ENCODE measurements at places on chromosomes 6 and 20.

- DNase-seq = peak; percentile 85
Observed at GRCh38 chr20:63626424-63627128, at the start of gene GMEB2. Gene GMEB2, minus strand, starts transcription at chr20:63627101. Its CDS starts 7,704 bp downstream, at chr20:63619397.

GRCh38 chr20:58749098-58749769 lies 56.6 kb downstream of the NPEPL1 start:
- DNase-seq = no peak

DNA sequence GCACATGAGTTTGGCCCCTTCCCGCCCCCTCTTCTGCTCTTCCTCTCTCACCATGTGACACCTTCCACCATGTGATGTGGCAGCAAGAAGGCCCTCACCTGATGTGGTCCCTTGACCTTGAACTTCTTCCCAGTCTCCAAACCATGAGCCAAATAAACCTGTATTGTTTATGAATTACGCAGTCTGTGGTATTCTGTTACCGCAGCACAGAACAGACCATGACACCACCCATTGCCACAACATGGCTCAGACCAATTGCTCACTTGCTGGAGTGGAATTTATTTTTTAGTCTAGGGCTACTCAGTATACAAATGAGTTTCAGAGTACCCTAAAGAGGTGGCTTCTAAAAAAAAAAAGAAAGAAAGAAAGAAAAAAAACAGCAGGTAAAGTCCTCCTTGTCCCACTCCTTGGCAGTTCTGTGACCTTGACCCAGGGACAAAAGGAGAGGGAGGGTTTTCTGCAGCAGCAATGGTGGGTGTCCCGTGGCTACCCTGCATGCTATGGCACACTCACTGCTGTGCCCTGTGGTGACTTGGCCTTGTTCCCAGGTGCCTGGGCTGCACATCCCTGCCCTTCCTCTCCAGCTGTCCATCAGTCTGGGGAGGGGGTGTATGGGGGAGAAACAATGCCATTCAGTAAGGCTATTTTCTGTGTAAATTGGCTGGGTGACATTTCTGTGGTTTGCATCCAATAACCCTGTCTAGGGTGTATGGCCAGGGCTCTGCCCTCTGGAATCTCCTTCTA lies 5.4 kb upstream of the VSX1 start:
- peak; percentile 68 for DNase-seq

- DNase-seq = peak; percentile 74
Observed at GRCh38 chr6:7324520-7324919, 11.5 kb upstream of the SSR1 start.

DNA sequence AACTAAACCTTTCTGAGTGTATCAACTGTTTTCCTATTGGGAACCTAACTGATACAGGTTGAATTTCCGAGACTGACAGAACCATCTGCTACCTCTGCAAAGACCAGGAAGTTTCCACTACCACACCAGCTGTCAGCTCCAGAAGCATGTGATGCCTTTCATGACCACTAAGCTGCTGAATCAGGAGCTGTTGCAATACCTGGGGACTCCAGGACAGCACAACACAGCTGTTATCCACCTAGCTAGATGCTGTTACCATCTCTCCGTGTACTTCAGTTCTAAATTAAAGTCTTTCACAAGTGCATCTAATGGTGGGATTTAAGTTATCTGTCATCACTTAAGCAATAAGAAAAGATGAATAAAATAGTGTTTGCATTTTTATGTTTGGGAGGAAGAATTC lies 158.2 kb upstream of the IMPG1 start:
- peak; percentile 41 for DNase-seq

- no peak for DNase-seq
Observed at GRCh38 chr20:19510611-19511010, 247.4 kb upstream of the RIN2 start.

- no peak for DNase-seq
Observed at GRCh38 chr6:166599205-166599604, 12.7 kb upstream of the RAMACL start.

GRCh38 chr6:3800850-3801591 lies 48.2 kb upstream of the FAM50B start:
- DNase-seq = peak; percentile 62

- no peak for DNase-seq
Observed at GRCh38 chr20:46512943-46513844, at the start of gene ZNF334. Gene ZNF334, minus strand, starts transcription at chr20:46513559. Its CDS starts 1,457 bp downstream, at chr20:46512102.

DNA sequence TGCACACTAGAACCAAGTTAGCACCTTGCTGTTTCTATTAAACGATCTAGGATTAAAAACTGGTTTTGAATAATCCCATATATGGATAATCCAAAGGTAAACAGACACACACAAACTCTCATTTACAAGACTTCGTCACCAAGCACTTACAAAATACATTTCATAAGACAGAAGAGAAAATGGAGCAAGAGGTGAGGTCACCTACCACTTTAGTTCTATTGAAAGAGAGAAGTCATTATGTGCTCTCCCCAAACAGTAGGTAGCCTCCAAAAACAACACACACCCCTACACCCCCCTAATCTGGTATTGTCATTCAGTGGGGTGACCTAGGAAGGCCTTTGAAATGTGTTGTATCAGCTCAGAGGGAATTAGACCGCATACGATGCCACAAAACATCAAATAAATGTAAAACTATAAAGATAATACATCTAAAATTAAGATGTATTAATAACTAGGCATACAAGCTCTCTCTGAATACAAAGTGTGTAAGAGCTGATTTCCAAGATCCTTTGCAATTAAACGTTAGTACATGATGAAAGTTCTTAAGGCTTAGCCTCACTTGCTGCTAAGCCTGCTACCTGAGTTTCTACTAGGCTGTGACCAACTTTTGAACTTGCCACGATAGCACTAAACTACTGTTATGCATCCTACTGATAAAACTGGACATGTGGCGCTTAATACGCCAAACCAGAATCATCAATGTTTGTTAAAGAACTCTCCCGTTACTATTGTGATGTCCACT lies 1.6 kb downstream of the SRPK1 start:
- DNase-seq = peak; percentile 56

GRCh38 chr20:46087161-46087560 lies 2.6 kb downstream of the NCOA5 start:
- DNase-seq = peak; percentile 18

All from RPMI8226 (cell line).